ENCODE measurements at places on chromosomes 5 and 9. TPM values are rescaled to one million over a fixed set of nuclear protein-coding genes. Genes with fewer than 3 reads are reported as not detected.

GRCh38 chr5:60504342-60504741, 195.6 kb downstream of the DEPDC1B start:
- DNase-seq, result no peak

- DNase-seq, result no peak
These were observed 324.0 kb downstream of the PARP8 start for GRCh38 chr5:50990296-50990924.

DNA sequence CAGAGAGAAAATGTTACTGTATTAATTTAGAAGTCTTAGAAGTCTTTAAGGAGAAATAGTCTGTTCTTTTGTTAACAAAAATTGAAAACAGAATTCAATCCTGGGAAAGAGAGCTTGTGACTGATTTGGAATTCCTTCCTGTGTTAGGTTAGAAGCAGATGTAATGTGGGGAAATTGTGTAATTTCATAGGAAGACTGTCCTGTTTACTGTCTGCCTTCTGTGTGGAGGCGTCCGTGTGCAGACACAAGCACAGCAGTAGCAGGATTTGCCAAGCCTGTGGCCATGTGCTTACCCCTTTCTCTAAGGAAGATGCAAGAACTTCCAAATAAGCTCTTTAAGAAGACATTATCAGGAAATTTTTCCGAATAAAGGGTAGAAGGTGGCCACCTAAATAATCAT, 36.7 kb upstream of the F2R start:
- peak; percentile 94 for DNase-seq

Gene TTC1
- 33.3 TPM for total RNA-seq
